ENCODE measurements at places on chromosomes 4 and X. TPM values are rescaled to one million over a fixed set of nuclear protein-coding genes. Genes with fewer than 3 reads are reported as not detected.

Gene SMIM9
- total RNA-seq, result not detected

Gene AR
- 26.2 TPM for total RNA-seq

Gene ADH1C
- 43.5 TPM for total RNA-seq

Gene HOPX
- total RNA-seq, result 24.1 TPM

Gene PCDH18
- total RNA-seq, result 13.7 TPM

Gene CHRNA9
- not detected for total RNA-seq

Gene CT45A1
- not detected for total RNA-seq

Gene HPF1
- total RNA-seq, result 21.9 TPM

Gene HSD17B13
- total RNA-seq, result 0.31 TPM

Gene NR3C2
- total RNA-seq, result 31.6 TPM

Gene AWAT2
- total RNA-seq, result not detected

Gene MAGEA2B
- total RNA-seq, result not detected

Gene AMOT
- 27.5 TPM for total RNA-seq

Gene SPANXB1
- total RNA-seq, result not detected

Gene CENPE
- 1.3 TPM for total RNA-seq

Gene CT45A3
- total RNA-seq, result not detected

Gene FGFR3
- total RNA-seq, result 121 TPM

Gene STPG2
- total RNA-seq, result 1.4 TPM

Gene CORIN
- total RNA-seq, result 25.0 TPM

Gene RNF212
- total RNA-seq, result 5.1 TPM

Gene ERVMER34-1
- 3.7 TPM for total RNA-seq

Gene LNX1
- 26.7 TPM for total RNA-seq

Measured in ureter (tissue), 1 donor.